MG63 (cell line): ENCODE measurements at places on chromosomes 11 and 22. TPM values are rescaled to one million over a fixed set of nuclear protein-coding genes. Genes with fewer than 3 reads are reported as not detected.

DNA sequence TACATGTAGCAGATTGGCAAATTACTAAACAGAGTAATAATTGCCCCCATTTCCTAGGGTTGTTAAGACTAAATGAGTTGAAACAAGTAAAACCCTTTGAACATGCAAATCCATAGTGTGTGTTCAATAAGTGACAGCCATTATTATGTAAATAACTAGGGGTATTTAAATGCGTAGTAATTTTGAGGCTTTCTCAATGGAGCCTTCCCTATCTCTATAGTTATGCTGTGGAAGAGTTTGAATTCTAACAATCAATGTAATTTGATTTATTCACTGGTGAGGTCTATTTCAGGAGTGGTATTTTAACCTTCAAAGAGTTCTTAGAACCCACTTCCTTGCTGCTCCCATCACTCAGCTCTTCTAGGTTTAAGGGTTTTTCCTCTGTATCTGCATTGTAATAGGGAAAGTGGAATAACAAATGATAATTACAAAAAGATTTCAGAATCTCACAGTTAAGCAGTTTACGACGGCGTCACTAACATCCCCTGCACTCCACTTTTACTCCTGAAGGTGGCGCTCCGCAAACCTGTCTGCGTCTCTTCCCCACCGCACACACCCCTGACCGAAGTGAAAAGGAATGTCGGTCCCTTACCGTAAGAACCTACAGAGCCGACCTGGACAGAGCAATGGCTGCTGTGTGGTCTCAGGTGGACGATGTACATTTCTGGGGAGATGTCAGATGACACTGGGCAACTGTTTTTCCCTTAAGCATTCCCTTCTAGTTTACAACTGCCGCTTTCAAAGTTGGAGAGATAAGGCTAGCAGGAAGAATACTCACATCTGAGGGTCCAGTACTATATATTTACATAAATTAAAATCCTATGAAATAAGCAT is 80.8 kb downstream of the ZC3H12C start:
- DNase-seq: peak; percentile 47

DNA sequence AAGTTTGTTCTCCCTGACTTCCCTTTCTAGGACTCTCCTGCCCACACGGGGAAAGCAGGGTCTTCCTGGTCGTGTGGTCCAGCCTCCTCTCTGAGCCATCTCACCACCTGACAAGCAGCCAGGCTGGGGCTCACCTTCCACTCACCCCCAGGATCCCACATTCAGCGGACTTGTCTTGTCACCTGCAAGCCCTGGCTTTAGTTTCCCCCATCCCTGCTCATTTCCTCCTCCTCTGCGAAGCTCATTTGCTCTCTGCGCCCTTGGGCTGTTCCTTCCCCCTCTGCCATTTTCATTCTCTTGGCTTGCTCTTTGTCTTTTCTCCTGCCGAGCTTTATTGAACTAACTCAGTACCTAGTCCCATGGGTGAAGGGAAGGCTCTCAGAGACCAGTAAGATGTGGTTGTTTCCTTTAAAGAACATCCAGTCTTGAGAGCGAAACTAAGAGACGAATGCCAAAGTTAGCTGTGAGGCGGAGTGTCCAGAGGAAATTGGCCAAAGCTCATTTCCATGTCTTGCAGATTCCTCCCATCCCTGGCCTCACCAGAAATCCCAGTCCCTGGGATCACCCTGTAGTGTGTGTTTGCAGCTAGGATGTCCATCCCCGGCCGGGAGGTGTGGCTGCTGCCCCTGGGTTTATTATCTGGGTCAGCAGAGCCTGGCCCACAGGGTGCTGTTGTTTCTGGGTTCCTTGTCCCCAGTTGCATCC is 2.0 kb downstream of the ST14 start:
- no peak for DNase-seq

DNA sequence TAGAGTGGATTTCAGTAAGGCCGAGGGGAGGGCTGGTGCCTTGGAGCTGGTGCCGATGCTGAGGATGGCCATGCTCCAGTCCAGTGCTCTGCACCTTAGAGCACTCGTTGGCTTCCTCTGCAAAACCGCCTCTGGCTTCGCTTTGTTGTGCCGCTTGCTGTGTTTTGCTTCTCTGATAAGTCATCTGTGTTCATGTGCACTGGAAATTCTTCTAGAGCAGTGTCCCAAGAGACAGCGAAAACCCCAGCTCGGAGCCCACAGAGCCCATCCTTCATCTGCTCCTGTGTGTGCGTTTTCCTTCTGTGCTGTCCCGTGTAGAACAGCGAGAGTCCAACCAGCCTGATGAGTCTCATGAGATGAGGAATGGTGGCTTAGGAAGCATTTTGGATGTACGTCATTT is 12.1 kb downstream of the FAM118A start:
- DNase-seq: no peak

DNA sequence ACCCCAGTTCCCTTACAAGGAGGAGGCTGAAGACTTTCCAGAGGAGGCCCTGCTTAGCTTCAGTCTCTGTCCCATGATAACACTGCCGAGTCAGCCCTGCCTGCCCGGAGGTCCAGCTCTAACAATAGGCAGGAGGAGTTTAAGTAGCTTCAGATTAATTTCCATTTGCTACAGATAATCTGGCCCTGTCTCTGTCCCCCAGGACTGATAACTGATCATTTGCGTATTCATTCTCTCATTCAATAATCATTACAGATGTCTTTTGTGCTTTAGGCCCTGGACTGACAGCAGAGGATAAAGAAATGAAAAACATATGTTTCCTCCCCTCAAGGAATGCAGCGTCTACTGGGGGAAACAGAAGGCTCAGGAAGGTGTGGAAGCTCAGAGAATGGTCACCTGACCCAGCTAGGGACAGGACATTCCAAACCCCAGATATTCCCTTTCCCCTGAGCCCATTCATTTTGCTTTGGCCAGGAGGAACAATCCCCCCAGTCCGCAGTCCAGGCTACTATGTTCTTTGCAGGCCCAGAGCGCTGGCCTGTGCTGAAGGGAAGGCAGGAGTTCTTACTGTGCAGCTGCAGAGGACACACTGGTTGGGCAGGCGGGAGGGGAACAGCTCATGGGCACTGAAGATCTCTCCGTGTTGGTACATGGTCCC is 20.8 kb downstream of the CHRDL2 start:
- no peak for DNase-seq

DNA sequence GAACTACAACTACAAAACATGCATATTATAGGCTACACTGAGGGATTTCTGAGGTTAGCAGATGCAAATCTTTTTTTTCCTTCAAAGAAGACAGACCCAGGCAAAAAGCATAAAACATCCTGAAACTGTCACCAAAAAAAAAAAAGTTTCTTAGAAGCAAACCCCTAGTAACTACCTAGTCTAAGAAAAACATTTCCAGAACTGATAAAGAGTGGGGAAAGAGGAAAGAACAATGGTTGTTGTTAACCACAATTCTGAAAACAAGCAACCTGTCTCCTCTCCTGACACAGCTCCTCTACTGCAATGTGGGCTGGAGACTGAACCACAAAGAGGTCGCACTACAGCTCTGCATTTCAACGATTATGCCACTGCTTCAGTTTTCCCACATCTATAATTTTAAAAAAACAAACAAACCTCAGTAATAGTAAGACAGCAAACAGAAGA is 15.0 kb downstream of the DENND5A start:
- no peak for DNase-seq

Gene SNRPD3
- 75.1 and 110 TPM in 2 replicates for total RNA-seq

Gene RIC3
- not detected in 2 replicates for total RNA-seq

Gene PYGM
- not detected in 2 replicates for total RNA-seq
